Activated T-helper 1 cell treated with Interleukin-2 at 50 U/mL for 16 hours (primary cell): ENCODE measurements at places on chromosomes 5 and 9.

DNA sequence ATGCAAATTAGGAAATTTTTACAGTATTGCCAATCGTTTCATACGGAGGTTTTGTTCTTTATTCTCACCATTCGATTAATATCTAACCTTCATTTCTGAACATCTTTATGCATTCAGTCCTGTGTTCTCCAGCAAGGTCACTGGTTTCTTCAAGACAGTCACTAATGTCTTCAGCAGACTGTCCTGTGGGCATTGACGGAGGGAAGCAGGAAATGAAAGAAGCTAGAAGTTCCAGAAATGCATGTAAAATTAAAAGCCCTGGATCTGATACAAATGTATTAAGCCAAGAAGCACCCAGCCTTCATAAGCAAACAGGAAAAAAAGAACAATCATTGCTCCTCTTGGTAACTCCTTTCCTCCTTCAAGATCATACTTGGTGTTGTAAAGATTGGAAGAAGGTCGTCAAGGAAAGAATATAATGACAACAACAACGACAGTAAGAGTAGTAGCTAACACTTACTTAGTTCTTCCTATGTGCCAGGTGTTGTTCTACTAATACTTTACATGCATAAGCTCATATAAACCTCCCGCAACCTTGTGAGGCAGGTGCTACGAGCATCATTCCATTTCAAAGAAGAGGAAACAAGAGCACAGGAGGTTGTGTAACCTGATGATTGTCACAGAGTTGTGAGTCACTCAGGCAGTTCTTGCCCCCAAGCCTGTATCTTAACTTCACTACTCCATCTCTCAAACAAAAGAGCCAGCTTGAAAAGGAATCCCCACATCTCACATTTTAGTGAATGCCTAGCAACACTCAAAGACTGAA lies 59.9 kb upstream of the CER1 start:
- no peak for DNase-seq

DNA sequence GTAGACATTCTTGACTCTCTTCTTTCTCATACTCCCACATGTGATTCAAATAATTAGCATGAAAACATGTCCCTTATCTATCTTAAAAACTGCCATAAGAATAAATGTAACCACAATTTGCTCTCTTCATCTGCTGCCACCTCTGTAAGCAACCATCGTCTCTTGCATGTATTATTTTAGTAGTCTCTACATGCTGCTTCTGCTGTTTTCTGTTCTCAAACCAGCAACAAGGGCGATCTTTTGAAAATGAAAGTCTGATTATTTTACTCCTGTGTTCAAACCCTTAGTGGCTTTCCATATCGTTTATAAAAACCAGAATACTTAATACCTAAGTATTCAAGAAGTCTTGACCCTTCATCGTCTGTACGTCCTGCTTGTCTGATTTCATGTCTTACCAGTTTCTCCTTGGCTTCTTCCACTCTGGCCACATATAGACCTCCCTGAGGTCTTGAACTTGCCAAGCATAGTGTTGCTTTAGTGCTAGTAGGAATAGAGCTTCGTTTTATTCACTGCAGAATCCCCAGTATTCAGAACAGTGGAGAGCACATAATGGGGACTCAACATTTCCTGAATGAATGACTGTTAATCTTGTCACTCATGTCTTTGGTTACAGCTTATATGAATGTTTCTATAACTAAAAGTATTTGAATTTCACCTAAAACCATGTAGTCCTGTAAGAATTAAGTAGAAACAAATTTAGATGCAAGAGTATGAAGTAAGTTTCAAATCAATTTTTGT lies 10.6 kb downstream of the CDC42SE2 start:
- DNase-seq: no peak

GRCh38 chr9:33153666-33154065 lies 13.5 kb downstream of the B4GALT1 start:
- no peak for DNase-seq

DNA sequence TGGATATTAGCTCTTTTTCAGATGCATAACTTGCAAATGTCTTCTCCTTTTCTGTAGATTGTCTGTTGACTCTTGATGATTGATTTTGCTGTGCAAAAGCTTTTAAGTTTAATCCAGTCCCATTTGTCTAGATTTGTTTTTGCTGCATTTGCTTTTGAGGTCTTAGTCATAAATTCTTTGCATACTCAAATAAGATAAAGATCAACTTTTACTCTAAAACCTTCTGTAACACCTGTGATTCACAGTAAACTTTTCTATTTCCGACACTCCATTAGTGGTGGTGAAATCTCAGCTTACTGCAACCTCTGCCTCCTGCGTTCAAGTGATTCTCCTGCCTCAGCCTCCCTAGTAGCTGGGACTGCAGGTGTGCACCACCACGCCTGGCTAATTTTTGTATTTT lies 239.0 kb upstream of the ST8SIA4 start:
- DNase-seq: no peak

GRCh38 chr5:10719965-10720364 lies 41.1 kb downstream of the DAP start:
- no peak for DNase-seq

GRCh38 chr9:116286297-116286696 lies 132.7 kb downstream of the PAPPA start:
- no peak for DNase-seq

DNA sequence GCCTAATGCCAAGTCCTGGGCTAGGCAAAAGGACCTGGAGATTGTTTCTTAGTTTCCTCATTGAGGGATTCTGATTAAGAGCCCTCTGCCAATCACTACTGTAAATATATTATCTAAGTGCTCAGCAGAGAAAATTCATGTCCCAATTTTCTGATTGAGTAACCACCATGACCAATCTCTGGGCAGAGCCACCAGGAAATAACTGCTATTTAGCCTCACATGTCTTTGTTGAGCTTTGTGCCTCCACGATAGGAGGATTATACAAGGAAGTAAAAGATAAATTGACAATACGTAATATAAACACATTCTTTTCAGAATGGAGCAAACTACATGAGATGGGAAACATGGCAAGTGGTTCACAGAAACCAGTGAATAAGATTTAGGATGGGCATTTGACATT lies 396.1 kb upstream of the PAPPA start:
- DNase-seq: no peak

DNA sequence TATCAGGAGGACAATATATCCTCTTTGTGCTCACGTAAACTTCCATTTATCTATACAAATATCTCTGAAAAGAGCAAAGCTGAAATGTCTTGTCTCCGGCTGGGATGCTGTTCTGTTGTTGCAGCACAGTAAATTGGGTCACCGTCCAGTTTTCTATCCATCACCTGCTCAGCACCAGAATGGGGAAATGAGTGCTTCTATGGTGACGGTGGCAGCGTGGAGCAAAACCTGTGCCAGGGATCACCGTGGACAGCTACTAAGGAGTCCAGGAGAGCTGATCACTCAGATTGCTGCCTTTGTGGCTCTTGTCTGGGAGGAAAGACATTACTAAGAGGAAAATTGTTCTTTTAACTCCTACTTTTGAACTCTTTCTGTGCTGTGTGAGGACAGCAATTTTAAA lies 531.6 kb downstream of the PSAT1 start:
- no peak for DNase-seq

- DNase-seq: no peak
Measured at GRCh38 chr9:131937451-131937850, 142.2 kb downstream of the MED27 start.
